ENCODE measurements at places on chromosomes 13 and 19.

DNA sequence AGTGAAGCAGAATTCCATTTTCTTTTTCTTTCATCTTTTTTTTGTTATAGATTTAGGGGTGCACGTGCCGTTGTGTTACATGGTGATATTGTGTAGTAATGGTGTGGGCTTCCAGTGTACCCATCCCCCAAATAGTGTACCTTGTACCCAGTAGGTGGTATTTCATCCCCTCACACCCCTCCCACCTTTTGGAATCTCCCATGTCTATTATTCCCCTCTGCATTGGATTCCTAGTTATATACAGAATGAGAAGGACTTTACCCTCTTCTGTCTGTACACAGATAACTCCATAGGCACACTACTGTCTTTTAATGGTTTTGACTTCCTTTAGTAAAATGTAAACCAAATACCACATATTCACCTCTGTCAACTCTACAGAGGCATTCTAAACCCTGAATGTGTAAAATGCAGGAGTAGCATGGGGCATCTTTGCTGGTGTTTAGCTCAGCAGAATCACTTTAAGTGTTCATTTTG lies 28.0 kb downstream of the FRY start:
- no peak for DNase-seq

DNA sequence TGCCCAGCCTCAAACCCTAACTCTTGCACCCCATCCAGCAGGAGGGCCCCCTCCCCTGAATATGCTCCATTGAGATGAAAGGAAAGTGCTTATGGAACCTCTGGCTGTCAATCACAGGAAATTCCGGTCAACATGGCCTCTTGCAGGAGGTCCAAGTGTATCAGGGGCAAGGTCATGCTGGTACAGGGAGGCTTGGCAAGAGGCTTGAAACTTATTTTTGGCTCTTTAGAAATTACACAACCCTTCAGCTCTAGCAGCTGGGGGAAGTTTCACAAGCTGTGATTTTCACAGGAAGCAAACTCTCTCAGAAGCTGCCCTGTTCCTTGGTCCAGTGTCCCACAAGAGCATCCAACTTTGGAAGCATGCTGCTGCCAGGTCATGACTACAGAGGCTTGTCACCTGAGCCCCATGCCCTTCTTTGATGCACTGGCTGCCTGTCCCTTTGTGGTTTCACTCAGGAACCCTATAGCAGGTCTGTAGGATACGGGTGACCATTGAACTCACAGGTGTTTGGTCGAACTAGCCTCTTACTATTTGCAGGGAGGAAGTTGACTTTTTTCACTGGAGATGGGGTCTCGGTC lies 8.4 kb downstream of the ASF1B start:
- DNase-seq, result no peak

DNA sequence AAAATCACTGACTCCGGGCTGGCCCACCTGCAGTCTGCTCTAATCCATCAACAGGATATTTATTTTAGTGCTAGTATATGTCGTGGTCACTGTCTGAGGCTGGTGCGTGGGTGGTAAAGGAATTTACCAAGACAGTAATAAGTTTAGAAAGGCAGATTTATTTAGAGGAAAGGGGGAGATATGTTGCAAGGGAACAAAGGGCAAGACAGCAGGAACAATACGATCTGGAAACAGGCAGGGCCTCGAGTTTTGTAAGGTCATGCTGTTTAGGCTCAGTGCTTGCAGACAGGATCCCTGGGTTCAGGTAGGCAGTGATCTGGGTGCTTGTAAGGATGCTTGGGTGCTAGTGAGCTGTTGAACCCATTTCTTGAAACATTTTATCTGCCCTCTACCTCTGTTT lies 748.2 kb upstream of the SLITRK5 start:
- no peak for DNase-seq

- DNase-seq, result no peak
Measured at GRCh38 chr19:33448159-33448516, 73.5 kb downstream of the PEPD start.

GRCh38 chr19:3033595-3034405 lies 4.7 kb upstream of the TLE2 start:
- no peak for DNase-seq

DNA sequence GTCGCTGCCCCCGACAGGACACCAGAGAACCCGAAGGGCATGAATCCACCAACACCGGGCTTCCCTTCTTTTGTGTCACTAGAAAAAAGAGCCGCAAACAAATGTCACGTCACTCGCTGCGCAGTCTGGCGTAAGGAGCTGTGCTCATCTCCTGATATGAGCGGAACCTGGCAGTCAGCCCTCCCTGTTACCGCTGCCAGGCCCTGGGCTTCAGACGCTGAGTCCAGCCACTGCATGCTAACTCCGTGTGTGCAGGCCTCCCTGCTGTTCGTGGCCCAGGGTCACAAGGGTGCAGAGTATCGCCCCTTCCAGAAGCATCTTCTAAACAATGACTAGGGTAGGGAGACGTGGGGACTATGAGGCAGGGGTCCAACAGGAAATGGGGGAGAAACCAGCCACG lies 71.3 kb downstream of the SLC7A1 start:
- no peak for DNase-seq

DNA sequence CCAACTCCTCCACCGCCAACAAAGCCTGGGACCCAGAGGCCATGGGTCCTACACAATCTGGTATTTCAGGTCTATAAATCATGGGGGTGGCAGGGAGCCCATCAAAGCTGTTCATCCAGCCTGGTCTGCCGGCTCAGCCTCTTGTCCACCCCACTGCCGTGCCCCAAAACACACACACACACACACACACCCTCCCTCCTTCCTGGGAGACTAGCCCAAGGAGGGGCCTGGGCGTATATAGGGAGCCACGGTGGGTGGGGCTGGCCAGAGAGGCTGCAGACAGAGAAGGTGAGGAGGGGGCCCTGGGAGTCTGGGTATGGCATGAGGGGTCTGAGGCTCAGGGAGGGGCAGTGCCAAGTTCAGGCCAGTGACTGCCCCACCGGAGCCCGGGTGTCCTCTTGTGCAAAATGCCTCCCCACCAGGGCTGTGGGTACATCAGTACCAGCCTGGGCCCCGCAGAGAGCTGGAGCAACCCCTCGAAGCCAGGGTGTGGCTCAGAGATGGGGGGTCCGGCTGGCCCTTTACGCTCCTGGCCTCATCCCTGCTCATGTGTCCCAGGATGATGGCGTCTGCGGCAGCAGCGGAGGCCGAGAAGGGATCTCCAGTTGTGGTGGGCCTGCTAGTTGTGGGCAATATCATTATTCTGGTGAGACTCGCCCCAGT lies at the start of gene UPK1A:
Gene UPK1A, plus strand, starts transcription at position 267 of the 663 bp plus-strand sequence. Its CDS starts 296 bp downstream, at position 563.
- no peak for DNase-seq

DNA sequence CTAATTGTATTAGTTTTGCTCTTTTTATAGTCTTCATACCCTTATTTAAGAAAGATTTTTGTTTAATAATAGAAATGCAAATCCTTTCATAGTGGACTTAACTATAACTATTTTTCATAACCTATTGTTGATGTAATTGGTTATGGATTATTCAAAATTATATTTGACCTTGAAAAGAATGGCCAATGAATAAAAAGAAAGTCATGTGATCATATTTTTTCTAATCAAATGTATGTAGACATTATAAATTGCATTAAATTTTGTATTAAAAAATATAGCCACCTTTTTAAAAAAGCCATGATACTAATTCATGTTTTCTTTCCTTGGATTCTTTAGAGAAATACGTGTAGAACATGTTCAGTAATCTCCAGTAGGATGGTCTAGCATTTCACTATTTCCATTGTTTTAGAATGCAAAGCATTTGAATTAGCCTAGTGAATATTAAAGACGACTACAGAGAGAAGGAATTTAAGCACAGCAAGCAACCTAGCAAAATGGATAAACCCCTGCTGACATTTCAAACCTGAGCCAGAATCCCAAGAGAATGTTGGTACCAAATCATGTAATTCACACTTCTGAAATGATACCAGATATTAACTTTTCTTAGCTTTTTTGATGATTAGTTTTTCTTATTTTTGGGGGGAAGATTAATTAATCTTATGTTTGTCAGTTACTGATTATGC lies 1297.4 kb upstream of the MIR17HG start:
- DNase-seq, result no peak

DNA sequence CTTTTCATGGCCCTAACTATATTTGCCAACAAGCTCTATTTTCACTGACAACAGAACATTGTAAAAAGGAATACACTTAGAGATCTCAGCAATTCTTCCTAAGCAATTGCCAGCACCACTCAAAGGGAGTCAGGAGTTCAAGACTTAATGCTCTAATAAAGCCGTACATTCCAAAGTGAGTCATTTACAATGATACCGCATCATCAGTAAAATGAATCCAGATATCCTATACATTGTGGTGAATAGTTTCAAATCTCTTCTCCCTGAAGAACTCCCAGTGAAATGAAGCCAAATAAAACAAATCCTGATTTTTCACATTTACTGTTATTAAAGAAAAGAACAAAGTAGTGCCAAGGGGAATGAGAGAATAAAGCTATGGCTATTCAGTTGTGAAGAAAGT lies 2898.7 kb upstream of the PCDH20 start:
- no peak for DNase-seq

All from CD4-positive, alpha-beta T cell treated with Interleukin-21 for 1 hour (primary cell).